Activated CD4-positive, CD25-positive, alpha-beta regulatory T cell treated with anti-CD3 and anti-CD28 coated beads, Interleukin-2, amount 50 U/mL, for 72 hours (primary cell): ENCODE measurements at places on chromosomes 7 and 10.

GRCh38 chr7:100801833-100802568 lies 25.3 kb downstream of the EPHB4 start:
- no peak for DNase-seq

DNA sequence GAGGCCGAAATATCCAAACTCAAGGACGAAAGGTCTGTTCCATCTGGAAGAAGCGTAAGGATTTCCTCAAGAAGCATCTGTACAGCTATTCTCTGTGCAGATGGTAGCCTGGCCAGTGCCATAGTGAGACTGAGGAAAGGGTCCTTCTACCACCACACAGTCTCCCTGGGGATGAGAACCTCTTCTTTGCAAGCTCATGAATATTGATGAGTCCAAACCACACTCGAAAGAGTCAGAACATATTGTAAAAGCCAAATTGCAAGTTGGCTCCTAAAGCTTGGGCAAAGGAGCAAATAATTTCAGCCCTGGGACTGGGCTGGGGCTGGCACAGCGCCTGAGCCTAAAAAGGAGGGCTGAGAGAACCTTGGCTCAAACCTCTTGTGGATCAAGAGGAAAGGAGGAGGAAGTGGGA lies 66.1 kb upstream of the PIP4K2A start:
- no peak for DNase-seq

GRCh38 chr7:82481499-82482097 lies 38.0 kb upstream of the CACNA2D1 start:
- no peak for DNase-seq

DNA sequence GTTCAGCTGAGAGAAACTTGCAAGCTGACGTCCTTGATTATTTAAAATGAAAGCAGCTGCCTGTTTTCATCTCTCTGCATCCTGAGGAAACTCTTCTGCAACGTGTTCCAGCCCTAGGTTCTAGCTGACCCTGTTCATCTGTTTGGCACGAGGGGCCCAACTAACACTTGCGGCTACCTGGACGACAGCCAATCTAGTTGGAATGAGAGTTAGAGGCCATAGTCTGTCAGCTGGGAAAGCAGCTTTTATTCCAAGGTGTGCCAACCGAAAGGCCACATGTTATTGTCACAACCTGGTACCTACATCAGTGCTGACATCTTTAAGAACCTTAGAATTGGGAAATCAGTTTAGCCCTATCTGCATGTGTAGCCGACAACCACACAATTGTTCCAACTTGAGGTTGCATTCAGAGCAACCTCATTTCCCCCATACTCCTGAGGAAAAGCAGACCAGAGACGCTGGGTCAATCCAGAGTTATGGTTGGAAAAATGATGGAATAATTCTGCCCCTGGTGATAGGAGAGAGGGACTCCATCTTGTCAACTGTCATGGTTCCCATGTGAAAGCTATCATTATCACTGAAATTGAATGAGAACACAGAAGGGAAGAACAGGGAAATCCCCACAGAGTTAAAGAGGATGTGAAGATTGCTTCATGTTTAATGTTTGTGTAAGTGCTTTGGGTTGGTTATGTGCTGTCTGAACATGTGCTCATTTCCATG lies 121.6 kb downstream of the EGFR start:
- no peak for DNase-seq

- DNase-seq: no peak
These were observed 163.4 kb upstream of the NFE2L3 start for GRCh38 chr7:25988640-25989039.

DNA sequence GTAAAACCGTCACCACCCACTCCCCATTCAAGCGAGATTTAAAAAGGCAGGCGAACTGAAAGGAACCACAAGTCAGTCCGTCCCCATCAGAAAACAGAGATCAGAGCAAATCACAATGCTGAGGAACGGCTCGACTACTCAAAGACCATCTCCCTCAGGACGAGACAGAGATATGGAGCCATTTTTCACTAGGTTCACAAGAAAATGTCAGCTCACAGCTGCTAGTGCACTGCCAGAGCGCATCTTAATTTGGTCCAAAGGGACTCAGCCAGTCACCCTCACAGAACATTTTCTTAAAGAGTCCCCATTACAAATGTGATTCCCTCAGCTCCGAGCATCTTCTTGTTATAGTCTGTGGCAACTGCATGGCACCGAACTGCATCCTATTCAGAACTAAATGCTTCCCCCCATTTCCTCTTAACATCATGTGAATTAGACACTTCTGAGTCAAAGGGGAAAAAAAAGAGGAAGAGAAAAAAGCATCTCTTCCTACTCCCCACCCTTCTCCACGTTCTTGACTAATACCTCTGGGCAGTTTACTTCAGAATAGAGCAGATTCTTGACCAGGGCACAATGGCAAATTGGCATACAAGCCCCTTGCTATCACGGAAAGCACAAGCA lies 683.9 kb downstream of the MAGI2 start:
- DNase-seq: no peak

DNA sequence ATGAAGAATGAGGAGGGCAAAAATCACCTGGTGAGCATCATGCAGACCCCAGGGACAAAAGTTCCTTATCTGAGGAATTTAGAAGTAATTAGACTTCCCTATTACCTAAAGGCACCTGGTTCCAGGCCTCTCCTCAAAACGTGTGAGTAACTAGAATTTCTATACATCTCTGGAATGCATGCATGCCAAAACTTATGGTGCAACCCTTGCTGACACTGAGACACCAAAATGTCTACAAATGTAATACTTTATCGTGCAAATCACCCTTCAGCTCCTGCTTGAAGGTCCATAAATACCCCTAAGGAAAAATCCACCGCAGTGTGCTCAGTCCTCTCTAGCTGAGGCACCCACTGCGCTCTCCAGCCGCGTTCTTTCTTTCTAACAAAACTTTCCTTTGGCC lies 84.2 kb downstream of the PAXIP1 start:
- no peak for DNase-seq

DNA sequence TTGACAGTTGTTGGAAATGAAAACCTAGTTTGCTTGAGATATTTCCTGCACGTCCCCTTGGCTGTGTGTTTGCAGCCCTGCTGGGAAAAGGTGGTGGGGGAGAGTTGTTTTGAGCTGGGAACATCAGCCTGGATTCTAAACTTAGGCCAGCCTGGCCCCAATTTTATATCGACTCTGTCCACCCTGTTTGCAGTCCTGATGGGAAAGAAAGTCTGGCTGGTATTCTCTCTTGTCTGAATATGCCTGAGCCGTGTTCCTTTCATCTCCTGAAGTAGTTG lies 178.7 kb downstream of the CCDC3 start:
- DNase-seq: no peak

DNA sequence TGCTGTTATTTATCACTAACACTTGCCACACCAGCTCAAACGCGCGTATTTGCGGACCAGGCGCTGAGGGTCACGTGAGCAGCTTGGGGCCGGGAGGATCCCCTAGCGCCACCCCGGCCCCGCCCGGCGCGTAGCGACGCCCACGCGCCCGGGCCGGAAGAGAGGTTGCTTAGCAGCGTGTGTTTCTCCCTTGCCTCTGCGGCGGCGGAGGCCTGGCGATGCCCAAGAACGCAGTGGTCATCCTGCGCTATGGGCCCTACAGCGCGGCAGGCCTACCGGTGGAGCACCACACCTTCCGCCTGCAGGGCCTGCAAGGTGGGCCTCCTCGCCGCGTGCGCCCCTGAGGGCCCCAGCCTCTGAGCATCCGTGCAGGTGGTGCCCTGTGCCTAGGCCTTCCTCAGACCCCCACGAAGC lies at the start of gene C10orf53:
TSS of gene C10orf53 (plus strand) at position 172 of the 414 bp plus-strand sequence. CDS start at position 219, 47 bp downstream.
- no peak for DNase-seq

DNA sequence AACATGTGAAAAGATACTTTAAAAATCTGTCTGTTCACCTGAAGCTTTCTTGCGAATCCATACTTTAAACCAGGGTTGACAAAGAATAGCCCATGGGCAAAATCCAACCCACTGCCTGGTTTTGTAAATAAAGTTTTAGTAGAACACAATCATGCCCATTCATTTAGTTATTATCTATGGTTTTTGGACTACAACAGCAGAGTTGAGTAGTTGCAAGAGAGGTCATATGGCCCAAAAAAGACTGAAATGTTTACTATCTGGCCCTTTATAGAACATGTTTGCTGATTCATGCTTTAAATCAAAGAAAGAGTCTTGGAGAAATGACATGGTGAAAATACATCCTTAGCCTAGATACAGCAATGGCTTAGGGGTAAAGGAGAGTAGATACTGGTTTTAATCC lies 356.2 kb downstream of the RNLS start:
- no peak for DNase-seq

DNA sequence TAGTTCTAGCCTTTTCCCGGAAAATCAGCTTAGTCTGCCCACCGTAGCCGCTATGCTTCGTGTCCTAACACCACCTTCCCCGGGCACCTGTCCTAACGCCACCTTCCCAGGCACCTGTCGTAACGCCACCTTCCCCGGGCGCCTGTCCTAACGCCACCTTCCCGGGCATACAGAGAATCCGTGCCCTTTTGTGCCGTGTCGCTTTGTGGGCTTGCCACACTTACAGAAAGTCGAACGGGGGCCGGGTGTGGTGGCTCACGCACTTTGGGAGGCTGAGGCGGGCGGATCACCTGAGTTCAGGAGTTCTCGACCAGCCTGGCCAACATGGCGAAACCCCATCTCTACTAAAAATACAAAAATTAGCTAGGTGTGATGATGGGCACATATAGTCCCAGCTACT lies 73.6 kb upstream of the DNAJB6 start:
- no peak for DNase-seq

- no peak for DNase-seq
These were observed 9.2 kb downstream of the PLAU start for GRCh38 chr10:73920089-73920488.

GRCh38 chr10:59362959-59363381 lies 621 bp upstream of the FAM13C start:
- no peak for DNase-seq

DNA sequence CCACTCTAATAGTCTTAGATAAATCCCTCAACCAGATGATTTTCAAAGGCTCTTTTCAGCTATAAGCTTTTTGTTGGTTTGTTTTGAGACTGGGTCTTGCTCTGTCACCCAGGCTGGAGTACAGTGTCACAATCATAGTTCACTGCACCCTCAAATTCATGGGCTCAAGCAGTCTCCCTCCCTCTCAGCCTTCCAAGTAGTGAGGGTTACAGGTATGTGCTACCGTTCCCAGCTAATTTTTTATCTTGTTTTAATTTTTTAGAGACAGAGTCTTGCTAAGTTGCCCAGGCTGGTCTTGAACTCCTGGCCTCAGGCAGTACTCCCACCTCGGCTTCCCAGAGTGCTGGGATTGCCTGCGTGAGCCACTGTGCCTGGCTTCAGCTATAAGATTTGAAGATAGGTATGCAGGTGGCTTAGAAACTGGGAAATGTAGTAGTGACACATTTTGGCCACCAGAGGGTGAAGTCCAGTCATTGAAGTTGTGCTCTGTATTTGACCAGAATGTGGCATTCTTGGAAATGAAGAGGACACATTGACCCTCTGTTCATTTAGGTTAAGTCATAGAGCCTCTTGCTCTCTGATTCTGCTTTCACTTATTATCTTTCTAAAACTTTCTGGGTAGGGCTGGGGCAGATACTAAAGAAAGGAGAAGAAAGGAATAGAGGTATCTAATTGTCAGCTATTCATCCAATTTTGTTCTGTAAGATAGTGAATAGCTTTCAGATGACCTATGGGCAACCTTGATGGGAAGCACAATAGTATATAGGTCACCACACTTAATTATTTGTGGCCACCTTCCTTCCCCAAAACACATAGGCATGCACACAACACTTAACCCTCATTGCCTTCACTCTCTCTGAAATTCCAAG lies 36.0 kb downstream of the R3HCC1L start:
- no peak for DNase-seq

- DNase-seq: no peak
These were observed 1.4 kb downstream of the PPP2R2D start for GRCh38 chr10:131902211-131902610.

- DNase-seq: no peak
These were observed 158.8 kb upstream of the LYZL2 start for GRCh38 chr10:30788307-30788706.

DNA sequence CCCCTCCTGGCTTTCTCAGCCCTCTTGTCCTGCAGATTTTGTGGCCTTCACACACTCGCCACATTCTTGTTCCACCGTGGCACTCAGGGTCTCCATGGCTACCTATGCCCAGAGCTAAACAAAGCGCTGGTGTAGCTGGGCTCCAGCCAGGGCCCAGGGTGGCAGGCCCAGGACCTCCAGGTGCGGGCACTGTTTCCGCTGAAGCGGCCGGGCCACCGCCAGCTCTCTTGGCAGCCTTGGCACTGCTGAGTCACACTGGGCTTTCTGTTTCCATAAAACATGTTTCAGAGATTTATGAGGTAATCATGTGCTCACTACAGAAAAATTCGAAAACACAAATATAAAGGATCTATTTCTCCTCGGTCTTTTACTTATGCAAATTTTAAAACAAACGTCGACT lies 51.3 kb downstream of the AOC1 start:
- no peak for DNase-seq
